ENCODE measurements at places on chromosomes 7 and 10.
A peak's percentile ranks its signal among the peaks of the same experiment; 100 is the strongest.

GRCh38 chr10:100046021-100046486 lies 35.6 kb downstream of the CPN1 start:
- DNase-seq = peak; percentile 81

- DNase-seq = no peak
Observed at GRCh38 chr7:46360296-46360695, 439.2 kb upstream of the IGFBP3 start.

DNA sequence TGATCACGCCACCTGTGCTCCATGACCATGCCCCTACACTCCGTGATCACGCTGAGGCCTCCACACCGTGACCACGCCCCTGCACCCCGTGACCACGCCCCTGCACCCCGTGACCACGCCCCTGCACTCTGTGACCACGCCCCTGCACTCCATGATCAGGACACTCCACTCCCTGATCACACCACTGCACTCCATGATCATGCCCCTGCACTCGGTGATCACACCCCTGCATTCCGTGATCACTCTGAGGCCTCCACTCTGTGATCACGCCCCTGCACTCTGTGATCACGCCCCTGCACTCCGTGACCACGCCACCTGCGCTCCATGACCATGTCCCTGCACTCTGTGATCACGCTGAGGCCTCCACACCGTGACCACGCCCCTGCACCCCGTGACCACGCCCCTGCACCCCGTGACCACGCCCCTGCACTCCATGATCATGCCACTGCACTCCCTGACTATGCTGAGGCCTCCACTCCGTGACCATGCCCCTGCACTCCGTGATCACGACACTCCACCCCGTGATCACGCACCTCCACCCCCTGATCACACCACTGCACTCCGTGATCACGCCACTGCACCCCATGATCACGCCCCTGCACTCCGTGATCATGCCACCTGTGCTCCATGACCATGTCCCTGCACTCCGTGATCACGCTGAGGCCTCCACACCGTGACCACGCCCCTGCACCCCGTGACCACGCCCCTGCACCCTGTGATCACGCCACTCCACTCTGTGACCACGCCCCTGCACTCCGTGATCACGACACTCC lies 27.7 kb downstream of the STK32C start:
- DNase-seq = no peak

GRCh38 chr10:59907918-59908807 lies 1.8 kb upstream of the CCDC6 start:
- peak; percentile 30 for DNase-seq

- no peak for DNase-seq
Observed at GRCh38 chr10:132372516-132373095, 24.4 kb upstream of the PWWP2B start.

DNA sequence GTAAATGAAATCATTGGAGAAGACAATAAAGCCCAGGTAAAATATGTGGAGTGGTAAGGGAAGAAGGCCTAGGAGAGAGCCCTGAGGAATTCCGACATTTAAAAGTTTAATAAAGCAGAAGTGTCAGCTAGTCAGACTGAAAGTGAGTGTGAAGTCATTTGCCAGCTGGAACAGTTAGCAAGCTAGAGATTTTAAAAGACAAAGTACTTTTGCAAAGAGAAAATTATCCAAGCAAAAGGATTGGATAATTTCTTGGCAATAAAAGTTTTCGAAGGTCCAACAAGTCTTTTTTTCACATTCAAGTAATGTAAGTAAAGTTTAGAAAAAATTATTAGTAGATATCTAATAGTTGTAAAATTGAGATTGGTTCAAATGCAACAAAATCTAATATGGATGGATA lies 27.1 kb upstream of the SEMA3C start:
- no peak for DNase-seq

DNA sequence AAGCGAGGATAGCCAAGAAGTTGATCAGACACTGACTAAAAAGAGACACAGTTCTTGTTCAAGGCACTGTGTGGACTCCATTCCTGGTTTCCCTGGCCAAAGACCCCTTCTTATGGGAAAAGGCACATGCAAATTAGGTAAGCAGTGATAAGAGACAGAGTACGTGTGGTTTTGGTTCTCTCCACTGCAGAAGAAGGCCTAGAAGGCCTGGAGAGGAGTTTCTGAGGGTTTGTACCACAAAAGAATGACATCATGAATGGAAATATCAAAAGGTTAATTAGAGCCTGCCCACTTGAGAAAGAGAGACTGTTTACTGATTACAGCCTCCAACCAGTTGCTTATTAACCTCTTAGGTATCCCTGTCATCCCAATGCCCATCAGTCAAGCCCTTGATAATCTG lies 137.5 kb downstream of the ZNF365 start:
- DNase-seq = no peak
